ENCODE measurements at places on chromosomes 2 and 18. TPM values are rescaled to one million over a fixed set of nuclear protein-coding genes. Genes with fewer than 3 reads are reported as not detected.
A peak's percentile ranks its signal among the peaks of the same experiment; 100 is the strongest.

DNA sequence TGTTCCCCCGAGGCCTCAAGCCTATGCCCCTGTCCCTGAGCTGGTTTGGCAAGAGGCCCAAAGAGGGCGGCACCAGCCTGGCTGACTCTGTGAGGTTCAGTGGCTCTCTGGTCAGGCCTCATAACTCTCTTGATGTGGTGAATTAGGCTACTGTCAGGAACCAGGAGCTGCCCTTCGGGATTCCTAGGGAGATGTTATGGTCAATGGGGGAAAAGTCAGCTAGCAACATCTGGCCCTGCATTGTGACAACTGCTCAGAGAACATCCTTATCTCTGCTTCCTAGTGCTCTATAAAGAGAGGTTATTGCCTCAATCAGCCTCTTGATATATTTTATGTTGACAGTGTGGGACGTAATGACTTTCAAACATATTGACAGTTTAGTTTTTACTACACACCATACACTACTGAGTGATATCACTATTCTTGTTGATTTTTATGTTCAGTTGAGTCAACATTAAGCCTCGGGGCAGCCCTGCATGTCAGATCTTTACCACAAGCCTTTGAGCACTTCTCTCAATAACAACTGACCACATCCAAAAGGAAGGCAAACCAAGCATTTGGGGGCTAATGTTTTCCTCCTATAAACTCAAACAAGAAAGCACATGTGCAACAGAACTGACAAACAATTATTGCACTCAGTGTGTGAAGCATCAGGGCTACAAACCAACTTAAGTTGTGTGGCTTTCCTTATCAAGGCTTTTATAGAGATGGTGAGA lies 448.3 kb upstream of the SLC14A2 start:
- H3K36me3 ChIP-seq = no peaks in the 10 kb centered on the region
- H3K4me3 ChIP-seq = no peak overlapping the region
- H3K4me1 ChIP-seq = peaks cover 8% of the 10 kb centered on the region
- DNase-seq = no peak

DNA sequence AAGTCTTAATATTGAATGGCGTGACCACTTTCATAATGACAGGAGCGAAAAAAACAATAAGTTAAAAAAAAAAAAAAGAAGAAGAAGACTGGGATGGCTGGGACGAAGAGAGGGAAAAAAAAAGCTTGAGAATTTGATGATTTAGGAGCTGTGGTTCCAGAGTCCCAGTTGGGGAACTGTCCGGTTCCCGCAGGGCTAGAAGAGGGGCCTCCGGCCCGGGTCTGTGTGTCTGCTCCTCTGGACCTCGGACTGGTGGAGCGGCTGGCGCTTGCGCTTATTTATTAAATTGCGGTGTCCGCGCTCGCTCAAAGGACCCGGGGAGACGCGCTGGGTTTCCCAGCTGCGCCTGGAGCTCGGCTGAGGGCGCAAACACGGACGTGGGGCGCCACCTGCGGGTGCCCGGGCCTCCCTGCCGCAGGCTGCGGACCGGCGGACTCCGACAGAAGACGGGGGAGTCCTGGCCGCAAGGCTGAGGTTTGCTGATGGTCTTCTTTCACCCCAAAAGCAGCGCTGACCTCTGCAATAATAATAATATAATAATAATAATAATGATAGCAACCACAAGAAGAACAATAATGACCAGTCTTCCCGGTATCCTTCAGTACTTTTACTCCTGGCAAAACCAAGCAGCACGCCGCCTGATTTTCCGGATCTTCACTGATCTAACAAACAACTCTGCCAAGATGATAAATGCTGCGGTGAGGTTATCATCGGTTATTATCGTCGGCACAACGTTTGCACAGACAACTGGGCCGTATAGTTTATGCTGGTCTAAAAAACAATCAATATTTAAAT lies at the start of gene CBLN2:
CBLN2 (minus strand) TSS at position 251 of the 795 bp plus-strand sequence. CDS start 2,182 bp downstream, outside the sequence.
- H3K27ac ChIP-seq = no peak within 1 kb of the TSS
- peak within 1 kb of the TSS; percentile 38 for H3K4me3 ChIP-seq
- no peaks in the 10 kb centered on the region for H3K36me3 ChIP-seq
- H3K27me3 ChIP-seq = peaks cover 64% of the 10 kb centered on the region
- DNase-seq = no peak

DNA sequence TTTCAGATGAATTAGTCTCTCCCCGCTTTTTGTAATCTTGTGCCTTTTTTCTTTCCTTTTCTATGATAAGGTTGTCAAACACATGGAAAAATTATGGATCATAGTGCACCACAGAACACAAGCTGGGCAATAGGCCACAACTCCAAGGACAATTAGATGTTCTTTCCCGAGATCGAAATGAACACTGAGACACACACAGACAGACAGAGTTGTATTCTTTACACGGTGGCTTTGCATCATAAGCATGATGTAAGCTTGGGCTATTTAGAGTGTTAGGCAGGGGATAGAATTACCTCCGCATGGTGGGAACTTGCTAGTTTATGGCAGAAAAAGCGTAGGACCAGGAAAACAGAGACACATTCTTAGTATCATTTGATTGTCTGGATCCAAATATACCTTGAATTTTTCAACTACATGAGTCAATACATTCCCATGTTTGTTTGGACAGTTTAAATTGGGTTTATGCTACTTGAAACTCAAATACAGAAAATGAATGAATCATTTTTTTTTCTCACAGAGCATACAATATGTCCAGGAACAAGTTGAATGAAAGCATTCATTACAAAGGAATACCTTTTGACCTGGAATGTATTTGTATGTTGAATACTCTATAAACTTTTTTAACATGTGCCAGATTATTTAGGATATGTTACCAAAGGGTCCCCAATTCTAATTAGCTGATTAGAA lies 1611.5 kb upstream of the TMEFF2 start:
- H3K36me3 ChIP-seq = no peaks in the 10 kb centered on the region
- no peak overlapping the region for H3K4me3 ChIP-seq
- H3K27ac ChIP-seq = no peak overlapping the region
- no peak for DNase-seq
- no peaks in the 10 kb centered on the region for H3K4me1 ChIP-seq

DNA sequence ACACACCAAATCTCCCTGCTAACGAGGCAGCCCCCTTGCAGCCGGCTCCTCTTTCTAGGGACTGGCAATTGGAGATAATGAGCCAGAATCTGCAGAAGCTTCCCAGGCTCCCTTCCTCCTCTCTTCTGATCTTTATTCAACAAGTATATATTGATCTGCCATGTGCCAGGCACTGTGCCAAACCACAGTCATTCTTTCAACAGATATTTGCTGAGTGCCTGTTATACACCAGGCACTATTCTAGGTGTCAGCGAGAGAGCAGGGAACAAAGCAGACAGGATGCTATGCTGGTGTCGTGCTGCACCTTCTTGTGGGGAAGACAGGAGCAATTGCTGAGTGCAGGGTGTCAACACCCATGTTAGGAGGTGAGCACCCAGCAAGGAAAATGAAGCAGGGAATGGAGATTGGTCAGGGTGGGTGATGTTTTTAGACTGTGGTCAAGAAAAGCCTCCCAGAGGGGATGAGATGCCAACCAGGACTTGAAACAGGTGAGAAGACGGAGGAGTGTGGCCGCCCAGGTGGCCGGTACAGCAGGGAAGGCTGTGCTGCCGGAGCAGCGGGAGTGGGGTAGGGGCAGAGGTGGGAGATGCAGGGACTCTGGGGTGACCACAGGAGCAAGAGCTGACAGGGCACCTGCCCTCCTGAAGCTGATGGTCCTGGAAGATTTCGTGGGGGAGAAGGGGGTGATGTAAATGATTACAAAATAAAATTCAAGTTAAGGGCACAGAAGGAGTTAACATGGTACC lies 307.6 kb upstream of the RAB12 start:
- no peak for DNase-seq
- H3K36me3 ChIP-seq = peaks cover 7% of the 10 kb centered on the region
- H3K27ac ChIP-seq = no peak overlapping the region

- no peak overlapping the region for H3K27ac ChIP-seq
- no peak overlapping the region for H3K4me3 ChIP-seq
- no peak for DNase-seq
- H3K36me3 ChIP-seq = no peaks in the 10 kb centered on the region
- H3K4me1 ChIP-seq = no peaks in the 10 kb centered on the region
- no peaks in the 10 kb centered on the region for H3K27me3 ChIP-seq
These were observed 39.5 kb upstream of the IL1RL1 start for GRCh38 chr2:102271844-102272243.

GRCh38 chr18:57436191-57436964 lies 1.2 kb downstream of the ONECUT2 start:
- no peak overlapping the region for H3K4me3 ChIP-seq
- H3K27ac ChIP-seq = no peak overlapping the region
- peaks cover 42% of the 10 kb centered on the region for H3K4me1 ChIP-seq

Gene ESPNL
- total RNA-seq = 0.88 TPM

Gene KYNU
- 2.9 TPM for total RNA-seq

Data from esophagus squamous epithelium (tissue), 5 donors.